ENCODE measurements at places on chromosomes 3 and 15.

DNA sequence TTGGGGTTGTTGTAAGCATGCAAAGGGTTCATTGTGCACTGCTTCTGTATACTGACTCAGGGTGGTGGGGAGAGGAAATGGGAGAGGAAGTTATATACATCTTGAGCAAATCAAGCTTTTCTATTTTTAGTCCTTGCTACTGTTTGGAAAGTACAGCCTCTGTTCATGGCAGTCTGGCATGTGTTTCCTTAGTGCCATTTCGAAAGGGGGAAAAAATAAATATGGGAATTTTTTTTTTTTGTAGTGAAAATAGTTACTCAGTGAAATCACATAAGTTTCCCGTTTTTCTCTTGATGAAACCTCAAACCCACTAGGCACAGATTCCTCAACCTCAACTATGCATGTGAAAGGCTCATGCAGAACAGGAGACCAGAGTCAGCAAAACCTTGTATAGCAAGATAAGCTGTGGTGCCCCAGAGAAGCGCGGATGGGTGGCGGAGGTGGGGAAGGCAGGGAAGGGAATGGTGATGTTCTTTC lies 353.3 kb downstream of the LPP start:
- peak; percentile 11 for DNase-seq

GRCh38 chr3:143414571-143415253 lies 295.1 kb downstream of the CHST2 start:
- DNase-seq = no peak

DNA sequence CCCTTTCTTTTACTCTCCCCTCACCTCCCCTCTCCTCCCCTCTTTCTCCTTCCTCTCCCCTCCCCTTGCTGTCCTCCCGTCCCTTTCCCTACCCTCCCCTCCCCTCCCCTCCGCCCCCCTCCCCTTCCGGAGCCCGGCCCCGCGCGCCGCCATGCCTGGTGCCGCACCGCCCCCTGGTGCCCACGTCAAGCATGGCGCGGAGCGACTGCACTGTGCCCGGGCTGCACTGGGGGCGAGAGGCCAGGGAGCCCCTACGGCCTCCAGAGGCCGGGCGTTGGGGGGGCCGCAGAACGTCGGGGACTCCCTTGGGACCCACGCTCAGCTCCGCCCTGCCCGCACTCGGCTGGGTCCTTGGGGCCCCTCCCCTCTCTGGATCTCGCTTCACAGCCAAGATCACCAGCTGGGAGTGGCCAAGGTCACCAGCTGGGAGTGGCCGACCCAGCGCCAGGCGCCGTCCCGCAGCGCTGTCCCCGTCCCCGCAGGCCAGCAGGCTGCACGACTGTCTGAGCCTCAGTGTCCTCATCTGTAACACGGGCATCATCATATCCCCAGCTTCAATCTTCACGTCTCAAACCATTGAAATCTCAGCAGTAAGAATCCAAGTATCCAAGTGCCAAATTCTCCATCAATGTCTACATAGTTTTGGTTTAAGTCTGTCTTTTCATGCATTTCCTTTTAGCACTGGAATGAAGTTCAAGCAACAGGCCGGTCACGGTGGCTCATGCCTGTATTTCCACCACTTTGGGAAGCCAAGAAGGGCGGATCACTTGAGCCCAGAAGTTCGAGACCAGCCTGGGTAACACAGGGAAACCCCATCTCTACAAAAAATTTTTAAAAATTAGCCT lies 42.5 kb downstream of the TPRA1 start:
- DNase-seq = peak; percentile 70

DNA sequence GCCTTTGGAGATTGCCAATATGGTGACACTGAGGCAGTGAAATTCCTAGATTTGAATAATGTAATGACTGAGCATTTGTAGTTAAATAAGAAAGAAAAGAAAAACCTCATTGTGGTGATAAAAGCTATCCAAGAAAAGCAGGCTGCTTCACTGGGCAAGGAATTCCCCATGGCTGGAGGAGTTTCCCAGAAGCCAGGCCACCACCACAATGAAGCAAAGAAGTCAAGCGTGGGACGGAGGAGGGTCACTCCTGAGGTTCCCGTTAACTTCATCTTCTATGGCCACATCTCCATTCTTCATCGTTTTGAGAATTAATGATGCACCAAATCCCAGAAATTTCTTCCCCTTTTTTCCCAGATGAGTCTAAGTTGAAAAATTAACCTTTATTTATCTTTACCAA lies 185.8 kb upstream of the BCL6 start:
- no peak for DNase-seq

GRCh38 chr3:71578054-71578751 lies 5.3 kb downstream of the FOXP1 start:
- no peak for DNase-seq

DNA sequence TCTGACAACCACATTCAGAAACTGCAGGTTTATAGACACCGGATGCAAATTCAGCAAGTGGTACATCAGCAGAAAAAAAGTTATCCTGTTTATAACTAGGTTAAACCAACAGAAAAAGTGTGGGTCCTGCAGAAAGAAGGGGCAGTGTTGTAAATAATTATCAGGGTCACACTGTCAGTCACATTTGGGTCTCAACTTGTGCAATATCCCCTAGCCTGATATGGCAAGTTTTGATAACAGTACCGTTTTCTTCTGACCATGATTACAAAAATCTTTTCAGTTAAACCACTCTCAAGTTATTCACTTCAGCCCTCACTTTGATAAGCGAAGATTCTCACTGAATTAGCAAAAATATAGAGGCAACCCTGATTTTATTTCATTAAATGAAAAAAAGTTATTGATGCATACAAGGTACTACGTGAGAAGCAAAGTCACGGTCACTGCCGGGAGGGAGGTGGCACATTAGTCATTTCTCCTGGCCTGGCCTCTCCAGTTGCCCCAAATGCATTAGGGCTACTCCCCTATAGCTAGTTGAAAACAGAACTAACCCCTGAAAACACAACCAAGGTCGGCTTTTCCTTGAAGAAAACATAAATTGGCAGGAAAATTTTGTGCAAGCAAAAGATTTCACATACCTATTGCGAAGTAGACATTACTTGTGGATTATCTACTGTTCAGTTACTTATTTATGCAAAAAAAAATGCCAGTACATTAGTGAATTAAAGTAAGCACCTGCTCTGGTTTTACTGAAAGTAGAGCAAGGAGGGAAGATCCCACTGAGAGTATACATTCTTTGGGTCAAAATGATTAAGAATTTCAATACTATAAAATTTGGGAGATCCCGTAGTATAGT lies 28.6 kb downstream of the IL5RA start:
- DNase-seq = no peak

GRCh38 chr3:59839810-59840515 lies 790.1 kb upstream of the CFAP20DC start:
- DNase-seq = no peak

- no peak for DNase-seq
Measured at GRCh38 chr15:77305953-77306352, 114.0 kb downstream of the PEAK1 start.

- DNase-seq = no peak
Measured at GRCh38 chr3:159208050-159208449, 406.2 kb downstream of the MFSD1 start.

DNA sequence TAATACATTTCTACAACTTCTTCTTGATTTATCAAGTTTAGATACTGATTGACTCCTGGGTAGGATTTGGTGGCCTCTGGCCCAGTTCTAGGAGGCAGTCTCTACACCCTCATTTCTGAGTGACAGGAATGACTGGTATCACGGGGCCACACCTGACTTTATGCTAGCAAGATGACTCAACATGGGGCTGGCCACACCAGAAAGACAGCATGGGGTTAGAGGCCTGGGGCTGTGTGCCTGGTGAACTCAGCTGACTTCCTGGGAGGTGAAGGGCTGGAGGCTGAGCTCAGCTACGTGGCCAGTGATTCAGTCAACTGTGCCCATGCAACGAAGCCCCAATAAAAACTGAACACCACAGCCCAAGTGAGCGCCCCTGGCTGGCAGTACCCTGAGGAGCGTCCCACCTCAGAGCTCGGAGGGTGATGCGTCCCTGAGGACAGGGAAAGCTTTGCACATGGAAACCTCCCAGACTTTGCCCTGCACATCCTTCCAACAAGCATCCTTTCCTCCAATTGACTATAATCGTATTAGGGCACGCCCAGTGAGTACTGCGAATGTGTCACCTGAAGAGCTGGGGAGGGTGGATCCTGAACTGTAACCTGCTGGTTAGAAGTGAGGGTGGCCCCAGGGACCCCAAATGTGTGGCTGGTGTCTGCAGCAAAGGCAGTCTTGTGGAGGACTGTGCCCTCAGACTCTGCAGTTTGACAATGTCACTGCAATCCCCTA lies 57.2 kb downstream of the NIPA2 start:
- no peak for DNase-seq

- DNase-seq = no peak
Measured at GRCh38 chr15:59594493-59594942, 17.1 kb upstream of the GCNT3 start.

DNA sequence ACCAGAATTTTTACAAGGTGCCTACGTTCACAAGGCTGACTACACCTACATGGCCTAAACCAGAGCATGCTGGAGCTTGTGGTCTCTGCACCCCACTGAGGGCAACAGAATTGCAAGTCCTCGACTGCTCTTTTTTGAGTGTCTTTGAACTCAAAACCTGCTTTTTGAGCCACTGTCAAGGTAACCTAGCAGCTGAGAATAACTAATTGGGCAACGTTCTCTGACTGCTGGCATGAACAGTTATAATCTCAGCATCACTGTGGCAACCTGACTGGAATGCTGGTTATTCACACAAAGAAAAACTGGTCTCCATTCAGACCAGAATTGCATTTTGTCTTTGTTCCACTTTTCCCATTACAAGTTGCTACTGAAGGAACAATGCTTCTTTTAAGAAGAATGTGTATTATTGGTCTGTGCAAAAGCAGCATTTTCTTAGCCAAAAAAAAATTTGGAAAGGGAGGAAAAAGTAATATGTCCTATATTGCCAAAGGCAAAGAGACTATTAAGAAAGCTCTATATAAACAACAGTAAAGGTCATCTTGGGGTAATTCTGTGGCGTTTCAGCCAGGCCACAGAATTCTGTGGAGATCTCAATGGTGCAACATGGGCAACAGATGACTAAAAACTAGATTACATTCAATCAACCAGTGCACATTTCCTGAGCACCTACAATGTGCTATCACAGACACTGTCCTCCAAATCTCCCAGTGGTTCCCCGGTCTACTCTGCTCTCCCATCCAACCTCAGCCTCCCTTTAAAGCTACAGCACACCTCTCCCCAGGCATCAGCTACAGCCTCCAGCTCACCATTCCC lies 76.8 kb downstream of the TNIK start:
- no peak for DNase-seq

- DNase-seq = no peak
Measured at GRCh38 chr15:27457766-27458165, 486.8 kb downstream of the GABRG3 start.

- DNase-seq = no peak
Measured at GRCh38 chr3:126755866-126756265, 51.8 kb downstream of the CHCHD6 start.

DNA sequence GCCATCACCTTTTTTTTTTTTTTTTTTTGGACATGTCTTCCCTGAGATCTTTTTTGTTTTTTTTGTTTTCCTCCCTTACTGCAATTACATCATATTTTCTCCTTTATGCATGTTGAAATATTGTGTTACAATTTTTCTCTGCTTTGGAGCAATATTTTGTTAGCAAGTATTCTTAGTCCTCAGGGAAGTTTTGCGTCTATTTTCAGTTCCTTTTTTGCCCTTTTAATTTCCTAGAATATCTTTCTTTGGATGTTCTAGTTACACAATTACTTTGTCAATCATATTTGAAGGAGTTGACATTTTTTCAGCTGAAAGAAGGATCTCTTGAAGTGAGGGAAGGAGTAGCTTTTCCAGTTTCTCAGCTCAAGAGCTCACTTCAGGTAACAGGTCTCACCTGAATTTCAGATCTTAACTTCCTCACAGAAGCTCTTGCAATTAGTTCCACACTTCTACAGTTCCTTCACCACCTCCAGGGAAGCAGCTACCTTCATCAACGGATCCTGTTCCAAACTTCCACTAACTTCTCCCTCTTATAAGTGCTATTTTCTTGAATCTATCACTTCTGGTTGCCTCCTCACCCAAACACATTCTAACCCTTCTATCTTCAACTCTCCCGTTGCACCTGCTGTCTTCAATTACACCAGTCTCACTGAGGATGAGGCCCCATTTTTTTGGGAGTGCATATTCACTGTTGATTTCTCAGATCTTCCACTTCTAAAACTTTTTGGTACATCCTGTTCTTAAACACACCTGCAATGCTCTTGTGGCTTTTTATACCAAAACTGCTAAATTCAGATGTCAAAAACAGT lies 57.8 kb upstream of the CPOX start:
- DNase-seq = no peak

DNA sequence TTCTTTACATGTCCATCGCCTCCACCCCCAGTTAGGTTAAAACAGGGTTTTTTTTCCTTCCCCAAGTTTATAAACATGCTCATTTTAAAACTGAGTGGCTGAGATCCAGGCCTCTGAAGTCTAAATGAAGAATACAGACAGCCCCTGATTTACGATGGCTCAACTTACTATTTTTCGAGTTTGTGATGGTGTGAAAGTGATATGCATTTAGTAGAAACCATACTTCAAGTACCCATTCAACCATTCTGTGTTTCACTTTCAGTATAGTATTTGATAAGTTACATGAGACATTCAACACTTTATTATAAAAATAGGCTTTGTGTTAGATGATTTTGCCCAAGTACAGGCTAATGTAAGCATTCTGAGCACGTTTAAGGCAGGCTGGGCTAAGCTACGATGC lies 30.5 kb upstream of the GNB5 start:
- DNase-seq = no peak

DNA sequence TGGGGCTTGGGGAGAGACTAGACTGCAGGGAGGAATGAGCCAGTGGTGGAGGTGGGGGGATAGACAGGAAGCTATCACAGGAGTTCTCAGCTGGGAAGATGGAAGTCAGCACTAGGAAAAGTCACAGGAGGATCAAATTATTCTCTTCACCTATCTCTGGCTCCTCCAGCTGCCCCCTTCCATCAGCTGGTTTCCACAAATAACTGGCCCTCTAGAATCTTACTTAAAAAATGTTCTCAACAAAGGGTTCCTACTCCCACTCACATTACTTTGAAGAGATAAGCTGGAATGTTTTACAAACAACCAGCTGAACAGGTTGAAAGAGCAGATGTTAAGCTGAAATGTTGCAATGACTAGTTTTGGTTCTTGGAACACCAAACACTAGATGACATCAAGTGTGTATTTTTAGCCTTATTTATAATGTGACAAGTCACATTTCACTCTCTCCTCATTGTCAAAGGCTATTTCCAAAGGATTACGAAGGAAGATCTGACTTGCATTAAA lies 102.7 kb upstream of the AADACL2 start:
- no peak for DNase-seq

DNA sequence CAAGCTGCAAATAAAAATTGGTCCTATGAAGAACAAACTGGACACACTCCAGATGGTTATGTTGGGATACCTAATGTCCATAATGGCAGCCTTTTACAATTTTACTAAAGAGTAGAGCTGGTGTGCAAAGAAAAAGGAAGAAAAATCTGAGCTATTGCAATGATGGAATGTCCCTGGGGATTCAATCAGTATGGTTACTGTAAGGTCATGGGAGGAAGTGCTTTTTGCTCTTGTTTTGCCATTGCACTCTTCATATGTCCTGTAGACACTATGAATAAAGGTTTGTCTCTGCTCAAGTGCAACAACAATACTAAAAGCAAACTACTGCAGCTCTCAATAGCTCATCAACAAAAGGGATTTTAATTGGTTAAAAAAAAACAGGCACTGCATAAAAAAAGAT lies 5.4 kb downstream of the PFN2 start:
- DNase-seq = no peak

- DNase-seq = no peak
Measured at GRCh38 chr3:59364496-59364895, 314.7 kb upstream of the CFAP20DC start.

- no peak for DNase-seq
Measured at GRCh38 chr3:49098429-49098828, 4.6 kb upstream of the QRICH1 start.

Data from CD4-positive, alpha-beta T cell treated with Interleukin-2 at 100 ng/mL for 4 hours (primary cell).